ENCODE measurements at places on chromosomes 11 and 22.

DNA sequence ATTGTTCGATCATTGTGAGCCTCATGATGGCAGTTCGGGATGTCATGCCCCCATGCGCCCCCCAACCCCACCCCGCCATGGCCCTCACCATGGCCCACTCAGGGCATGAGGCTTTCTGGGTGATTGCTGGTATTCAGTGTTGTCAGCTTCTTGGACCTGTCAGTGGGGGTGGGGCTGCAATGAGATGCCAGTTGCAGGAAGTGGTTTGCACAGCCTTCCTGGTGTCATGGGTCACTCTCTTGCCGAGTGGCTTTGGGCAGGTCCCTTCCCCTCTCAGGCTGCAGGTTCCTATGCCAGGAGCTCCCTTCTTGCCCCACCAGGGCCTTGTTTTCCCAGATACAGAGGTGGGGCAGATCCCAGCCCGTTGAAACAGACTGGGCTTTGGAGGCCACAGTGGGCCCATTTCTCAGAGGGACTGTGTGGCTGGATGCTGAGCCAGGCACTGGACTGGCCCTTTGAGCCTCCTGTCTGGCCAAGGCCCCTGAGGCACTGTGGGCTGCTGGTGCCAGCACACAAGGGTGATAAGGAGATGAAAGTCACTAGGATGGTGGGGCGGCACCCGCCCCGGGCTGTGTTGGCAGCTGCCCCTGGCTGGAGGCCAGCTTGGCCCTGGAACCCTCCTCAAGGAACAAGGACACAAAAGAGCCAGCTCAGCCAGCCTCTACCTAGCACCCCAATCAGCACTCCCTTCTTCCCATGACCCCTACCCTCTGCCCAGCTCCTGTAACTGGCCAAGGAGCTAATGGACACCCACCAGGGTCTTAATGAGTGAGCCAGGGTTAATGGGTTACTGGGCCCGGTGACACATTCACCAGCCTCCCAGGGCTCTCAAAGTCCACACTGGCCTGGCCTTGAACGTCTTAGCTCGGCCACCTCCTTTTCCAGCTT lies 1.5 kb upstream of the GGT1 start:
- DNase-seq: no peak

GRCh38 chr22:37303821-37304274 lies 21.5 kb downstream of the CYTH4 start:
- no peak for DNase-seq

GRCh38 chr11:71331631-71332030 lies 79.3 kb upstream of the SHANK2 start:
- DNase-seq: no peak

GRCh38 chr11:11555208-11555607 lies 66.6 kb downstream of the GALNT18 start:
- peak; percentile 89 for DNase-seq

DNA sequence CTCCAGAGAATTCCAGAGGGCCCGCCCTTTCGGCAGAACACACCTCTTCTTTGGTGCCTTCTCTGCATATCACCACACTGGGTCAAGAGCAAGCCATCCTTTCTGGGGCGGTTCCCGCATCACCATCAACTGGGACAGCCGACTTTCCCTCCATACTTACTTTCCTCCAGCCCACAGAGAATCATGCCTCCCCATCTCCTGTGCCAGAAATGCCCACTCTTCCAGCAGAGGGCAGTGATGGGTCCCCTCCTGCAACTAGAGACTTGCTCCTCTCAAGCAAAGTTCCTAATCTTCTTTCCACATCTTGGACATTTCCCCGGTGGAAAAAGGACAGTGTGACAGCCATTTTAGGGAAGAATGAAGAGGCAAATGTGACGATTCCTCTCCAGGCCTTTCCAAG lies 157.7 kb downstream of the C11orf91 start:
- peak; percentile 59 for DNase-seq

GRCh38 chr11:128802358-128802981 lies 64.6 kb downstream of the KCNJ1 start:
- peak; percentile 26 for DNase-seq

DNA sequence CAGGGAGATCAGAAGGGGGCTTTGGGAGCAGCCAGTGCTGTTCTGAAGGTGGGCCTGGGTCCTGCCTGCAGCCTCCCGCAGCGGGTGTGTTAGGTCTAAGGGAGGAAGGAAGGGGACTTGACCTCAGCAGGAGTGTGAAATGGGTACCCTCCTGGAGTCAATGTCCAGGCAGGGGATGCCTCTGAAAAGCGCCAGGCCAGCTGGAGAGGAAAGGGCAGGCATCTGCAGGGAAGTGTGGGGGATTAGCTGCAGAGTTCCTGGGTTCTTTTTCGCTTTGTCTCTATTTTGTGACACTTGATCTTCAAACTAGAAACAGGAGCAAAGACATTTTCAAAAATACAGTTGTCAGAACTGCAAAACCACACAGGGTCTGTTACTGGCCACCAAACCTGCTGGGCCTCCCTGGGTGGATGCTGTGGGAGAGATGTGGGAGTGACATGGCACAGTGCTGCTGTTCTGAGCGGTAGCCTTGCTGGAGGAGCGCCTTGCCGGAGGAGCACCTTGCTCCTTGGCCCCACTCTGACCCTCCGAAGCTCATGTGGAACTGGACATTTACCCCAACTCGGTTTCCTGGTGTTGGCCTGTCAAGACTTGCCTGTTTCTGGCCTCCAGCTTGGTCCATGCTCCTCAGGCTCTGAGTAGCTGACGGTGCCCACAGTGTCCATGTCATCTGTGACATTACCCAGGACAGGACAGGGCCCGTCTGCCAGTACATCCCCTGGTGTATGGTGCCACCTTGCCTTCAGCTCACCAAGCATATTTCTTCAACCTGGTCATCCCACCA lies 25.9 kb downstream of the MED15 start:
- no peak for DNase-seq

GRCh38 chr11:9972989-9973388 lies 309.1 kb downstream of the SWAP70 start:
- no peak for DNase-seq

DNA sequence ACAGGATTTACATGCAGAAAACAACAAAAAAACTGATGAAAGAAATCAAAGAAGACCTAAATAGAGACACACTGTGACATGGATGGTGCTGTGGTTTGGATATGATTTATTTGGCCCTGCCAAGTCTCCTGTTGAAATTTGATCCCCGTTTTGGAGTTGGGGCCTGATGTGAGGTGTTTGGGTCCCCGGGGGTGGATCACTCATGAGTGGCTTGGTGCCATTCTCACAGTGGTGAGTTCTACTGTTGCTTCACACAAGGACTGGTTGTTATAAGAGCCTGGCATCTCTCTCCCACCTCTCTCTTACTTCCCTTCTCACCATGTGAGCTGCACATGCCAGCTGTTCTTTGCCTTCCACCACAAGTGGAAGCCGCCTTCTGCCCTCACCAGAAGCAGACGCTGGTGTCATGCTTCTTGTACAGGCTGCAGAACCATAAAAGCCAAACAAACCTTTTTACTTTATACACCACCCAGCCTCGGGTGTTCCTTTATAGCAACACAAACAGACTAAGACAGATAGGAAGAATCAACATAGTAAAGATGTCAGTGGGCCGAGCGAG lies 7.8 kb upstream of the RTL6 start:
- no peak for DNase-seq

DNA sequence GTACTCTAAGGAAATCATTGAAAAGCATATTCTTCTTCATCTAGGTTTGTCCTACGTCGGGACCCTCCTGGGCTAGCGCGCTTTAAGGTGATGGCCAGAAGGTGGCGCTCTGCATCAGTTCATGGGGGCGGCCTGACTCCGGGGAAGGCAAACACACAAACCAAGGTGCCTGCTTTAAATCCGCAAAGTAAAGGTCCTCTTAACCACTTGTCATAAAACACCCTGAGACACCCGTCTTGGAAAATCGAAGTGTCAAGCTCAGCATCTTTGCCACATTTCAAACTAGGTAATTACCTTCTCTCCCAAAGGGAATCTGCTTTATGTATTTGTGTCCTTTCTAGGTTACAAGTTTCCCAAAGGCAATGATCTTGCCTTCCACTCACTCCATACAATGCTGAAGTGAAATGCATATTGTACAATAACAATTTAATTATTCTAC lies 33.9 kb downstream of the LMO2 start:
- DNase-seq: peak; percentile 55

DNA sequence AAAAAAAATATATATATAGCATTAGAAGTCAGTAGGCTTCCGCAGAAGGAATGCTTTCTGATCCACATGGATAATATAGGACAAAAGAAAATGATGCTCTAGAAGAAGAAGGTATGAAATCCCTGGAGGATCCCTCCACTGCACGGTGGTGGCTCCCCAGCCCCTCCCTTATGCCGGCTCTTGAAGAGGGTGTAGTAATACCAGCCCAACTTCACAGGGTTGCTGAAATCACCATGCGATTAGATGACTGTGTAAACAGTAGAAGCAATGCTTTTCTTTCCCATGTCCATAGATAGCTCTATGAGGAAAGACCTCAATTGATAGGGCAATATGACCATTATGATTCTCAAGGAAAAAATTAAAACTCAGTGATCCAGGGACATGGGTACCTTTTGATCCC lies 3.2 kb upstream of the ETS1 start:
- no peak for DNase-seq

- DNase-seq: peak; percentile 41
Measured at GRCh38 chr11:22244986-22245592, 52.2 kb downstream of the ANO5 start.

GRCh38 chr22:31099386-31099785 lies 8.0 kb downstream of the SELENOM start:
- DNase-seq: no peak

DNA sequence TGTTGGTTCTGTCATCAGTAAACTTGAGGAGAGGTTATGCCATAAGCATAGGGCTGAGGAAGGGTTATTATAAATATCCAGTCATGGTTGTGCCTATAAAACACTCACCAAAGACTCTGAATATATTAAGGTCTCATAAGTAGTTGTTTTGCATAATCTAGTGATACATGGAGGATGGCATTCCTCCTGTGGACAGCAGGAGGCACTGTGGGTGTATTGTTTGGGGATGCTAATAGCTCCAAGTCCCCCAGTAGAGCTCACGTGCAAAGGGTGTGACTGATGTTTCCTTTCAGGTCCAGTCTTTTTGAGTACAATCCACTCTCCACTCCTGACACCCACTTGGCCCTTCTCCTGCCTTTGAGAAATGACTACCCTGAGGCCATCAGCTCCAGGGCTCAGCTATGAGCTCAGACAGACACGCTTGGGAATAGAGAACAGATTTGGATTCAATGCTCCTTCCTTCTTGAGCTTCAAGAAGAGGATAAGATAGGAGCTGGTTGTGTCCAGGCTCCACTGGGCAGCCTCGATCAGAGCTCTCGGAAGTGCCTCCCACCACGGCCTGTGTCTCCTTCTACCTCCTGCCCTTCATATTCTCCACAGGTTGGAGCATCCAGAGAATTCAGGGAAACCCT lies 85.2 kb upstream of the IGLL5 start:
- DNase-seq: no peak

DNA sequence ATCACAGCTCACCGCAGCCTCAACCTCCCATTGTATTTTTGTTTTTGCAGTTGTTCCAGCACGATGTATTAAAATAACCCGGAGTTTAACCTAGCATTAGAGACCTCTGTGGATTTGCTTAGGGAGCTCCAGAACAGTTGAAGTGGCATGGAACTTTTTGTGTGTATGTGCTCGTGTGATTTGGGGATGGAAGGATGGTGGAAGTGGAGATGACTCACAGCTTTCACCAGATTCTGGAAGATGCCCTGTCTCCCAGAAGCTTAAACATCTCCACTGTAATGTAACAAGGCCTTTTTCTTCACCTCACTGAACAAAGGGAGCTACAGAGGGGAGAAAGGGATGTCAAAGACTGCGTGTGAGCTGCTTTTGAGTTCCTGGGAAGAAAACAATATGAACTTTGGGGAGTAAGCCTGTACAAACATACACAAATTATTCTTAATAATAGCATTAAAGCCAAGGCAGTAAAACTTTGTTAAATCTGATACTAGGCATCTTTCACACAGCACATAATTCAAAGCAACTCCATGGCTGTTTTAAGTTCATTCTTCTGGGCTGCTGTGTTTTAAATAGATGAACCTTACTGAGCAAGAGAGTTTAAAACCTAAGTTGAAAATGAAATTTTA lies 226.4 kb downstream of the ADAMTS15 start:
- no peak for DNase-seq

- no peak for DNase-seq
Measured at GRCh38 chr11:2987881-2988861, 4.0 kb downstream of the NAP1L4 start.

DNA sequence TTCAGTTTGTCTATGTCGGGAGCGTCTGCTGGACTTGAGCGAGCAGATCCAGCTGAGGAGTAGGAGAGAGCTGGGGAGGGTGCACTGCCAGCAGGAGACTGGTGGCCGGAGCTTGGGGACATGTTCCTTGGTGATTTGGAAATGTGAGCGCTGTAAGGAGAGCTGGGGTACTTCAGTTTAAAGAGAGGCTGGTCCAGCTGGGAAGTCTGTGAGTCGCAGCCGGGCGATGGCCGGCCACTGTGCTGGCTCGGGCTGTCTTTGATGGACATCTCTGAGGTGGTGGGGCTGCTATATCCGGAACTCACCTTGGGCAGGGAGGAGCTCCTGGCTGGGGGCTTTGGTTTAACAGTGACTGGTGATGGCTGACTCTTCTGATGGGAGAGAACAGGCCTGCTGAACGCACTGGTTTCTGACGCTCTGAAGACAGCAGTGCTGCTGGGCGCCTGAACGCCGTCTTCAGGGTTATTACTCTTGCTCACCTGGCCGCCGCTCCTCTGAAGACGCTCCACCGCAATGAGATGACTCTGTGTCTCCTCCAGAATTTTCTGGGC lies 63.6 kb upstream of the PITPNB start:
- DNase-seq: no peak

DNA sequence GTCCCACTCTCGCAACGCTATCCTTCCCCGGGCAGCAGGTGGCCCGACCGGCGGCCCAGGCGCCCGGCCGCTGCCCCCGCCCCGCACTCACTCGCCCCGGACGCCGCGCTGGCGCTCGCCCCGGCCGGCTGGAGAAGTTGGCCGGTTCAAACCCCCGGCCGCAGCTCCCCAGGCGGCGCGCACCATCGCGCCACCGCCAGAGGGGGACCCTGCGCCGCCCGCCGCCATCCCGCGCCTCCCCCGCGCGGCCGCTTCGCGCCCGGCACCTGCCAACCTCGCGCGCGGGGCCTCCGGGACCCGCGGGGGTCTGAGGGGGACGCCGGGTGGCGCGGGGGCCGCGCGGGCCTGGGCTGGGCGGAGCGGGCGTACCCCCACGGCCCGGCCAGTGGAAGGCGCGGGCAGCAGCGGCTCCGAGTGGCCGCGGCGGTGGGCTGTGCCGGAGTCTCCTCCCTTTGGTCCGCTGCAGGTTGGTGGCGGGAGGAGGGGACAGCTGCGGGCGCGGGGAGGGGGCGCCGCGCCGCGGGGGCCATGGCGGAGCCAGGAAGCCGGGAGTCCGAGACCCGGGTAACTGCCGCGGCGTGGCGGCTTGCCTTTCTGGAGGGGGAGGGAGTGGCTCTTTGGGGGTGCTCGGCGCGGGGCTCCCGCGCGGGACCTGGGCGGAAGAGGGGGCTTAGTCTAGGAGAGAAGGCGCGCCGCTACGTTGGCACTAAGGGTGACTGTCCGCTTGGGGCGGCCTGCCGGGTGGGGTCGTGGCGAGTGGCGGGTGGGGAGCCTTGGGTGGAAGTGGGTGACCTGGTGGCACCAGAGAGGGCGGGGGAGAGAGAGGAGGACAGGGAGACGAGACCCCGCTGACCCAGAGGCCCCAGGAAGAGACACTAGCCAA lies at the start of the genes MPST and TST:
Gene MPST, plus strand, starts transcription at position 434 of the 883 bp plus-strand sequence. Its CDS starts 95 bp downstream, at position 529.
Gene TST, minus strand, starts transcription at position 139 of the 883 bp plus-strand sequence. CDS start 715 bp downstream, outside the sequence.
- DNase-seq: peak; percentile 49
